Caki2 (cell line): ENCODE measurements at places on chromosomes 4 and X. TPM values are rescaled to one million over a fixed set of nuclear protein-coding genes. Genes with fewer than 3 reads are reported as not detected.

- no peak for DNase-seq
These were observed 991.5 kb downstream of the ADGRL3 start for GRCh38 chr4:62191451-62192240.

GRCh38 chr4:1632109-1633104 lies 51.7 kb downstream of the FAM53A start:
- no peak for DNase-seq

S100P gene
- not detected in 2 replicates for total RNA-seq

GRCh38 chr4:73945140-73945539 lies 36.7 kb downstream of the PF4 start:
- DNase-seq: no peak

GRCh38 chr4:168099195-168099594 lies 6.9 kb downstream of the ANXA10 start:
- DNase-seq: no peak

NUP62CL gene
- total RNA-seq: 4.6 and 5.8 TPM in 2 replicates

TMEM271 gene
- not detected in 2 replicates for total RNA-seq

DNA sequence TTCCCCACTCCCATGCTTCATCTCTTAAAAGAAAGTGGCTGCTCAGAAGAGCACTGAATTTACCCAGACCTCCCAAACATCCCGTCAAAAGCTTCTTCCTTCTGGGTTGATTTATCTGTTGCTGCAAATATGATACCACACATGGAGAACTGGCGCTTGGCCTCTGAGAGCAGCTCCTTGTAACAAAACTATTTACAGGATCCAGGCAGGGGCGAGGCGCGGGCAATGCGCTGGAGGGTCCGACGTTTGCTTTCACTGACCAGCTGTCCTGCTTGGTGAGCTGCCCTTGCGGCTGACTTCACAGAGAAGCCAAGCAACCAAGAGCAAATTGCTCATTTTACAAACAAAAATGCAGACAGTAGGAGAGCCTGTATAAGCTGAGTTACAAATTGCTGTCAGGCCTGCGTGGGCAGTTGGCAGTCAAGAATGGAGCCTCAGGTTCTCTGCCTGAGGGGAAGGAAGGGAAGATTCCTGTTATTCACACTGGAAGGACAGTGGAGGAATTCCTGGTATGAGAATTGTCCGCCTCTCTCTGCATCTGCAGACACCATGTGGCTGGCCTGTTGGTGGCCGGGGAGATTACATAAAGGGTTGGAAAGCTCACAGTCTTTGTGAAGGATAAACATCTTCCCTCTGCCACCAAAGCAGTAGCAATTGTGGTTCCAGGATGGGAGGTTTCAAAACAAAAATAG lies 192.2 kb upstream of the LEF1 start:
- DNase-seq: no peak

SMPX gene
- total RNA-seq: 1.4 and 3.9 TPM in 2 replicates

DNA sequence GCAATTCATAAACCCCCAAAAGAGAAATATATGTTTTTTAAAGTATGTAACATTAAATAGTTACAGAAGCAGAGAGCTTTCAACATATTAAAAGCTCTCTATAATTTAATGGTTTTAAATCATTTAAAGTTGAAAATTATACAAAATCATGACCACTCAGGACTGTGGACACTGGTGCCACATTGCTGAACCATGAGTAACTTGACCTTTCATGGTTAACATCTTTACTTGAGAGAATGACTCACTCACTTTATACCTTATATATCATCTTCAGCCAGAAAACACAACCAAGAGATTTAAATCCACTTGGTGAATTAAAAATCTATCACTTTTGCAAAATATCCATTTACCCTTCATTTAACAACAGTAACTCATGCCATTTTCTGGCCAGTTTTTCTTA lies 584.3 kb upstream of the SMIM31 start:
- peak; percentile 17 for DNase-seq

TEX13D gene
- total RNA-seq: not detected in 2 replicates

DNA sequence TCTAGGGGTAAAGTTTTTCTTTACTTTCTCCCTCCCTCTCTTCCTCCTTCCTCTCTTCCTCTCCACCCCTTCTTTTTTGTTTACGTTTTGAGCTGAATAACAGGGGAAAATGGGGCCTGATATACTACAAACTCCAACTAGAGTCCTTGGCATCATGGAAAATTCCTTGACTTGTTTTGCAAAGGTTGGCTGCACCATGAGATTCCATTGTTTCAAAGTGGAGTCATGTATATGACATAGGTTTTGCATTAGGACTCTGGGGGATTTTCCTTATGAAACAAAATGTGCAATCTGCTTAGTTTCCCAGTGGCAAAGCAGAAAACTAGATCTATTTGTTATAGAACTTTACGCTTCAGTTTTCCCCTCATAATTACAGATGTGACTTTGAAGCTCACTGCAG lies 233.5 kb upstream of the PGRMC2 start:
- DNase-seq: peak; percentile 47

GRCh38 chrX:18119856-18120255 lies 100.8 kb downstream of the BEND2 start:
- no peak for DNase-seq

GRCh38 chrX:113770806-113771205 lies 813.1 kb upstream of the HTR2C start:
- DNase-seq: no peak

- DNase-seq: no peak
These were observed 1756.9 kb upstream of the TENM3 start for GRCh38 chr4:180486342-180486741.

NUDT11 gene
- 10.9 and 17.6 TPM in 2 replicates for total RNA-seq

GRCh38 chr4:77175201-77175611 lies 18.2 kb downstream of the CCNG2 start:
- DNase-seq: no peak

CSAG3 gene
- not detected in 2 replicates for total RNA-seq

- no peak for DNase-seq
These were observed 151.2 kb downstream of the SPATA18 start for GRCh38 chr4:52202251-52202779.

TBC1D25 gene
- total RNA-seq: 1.6 and 2.8 TPM in 2 replicates

PPP4R3C gene
- total RNA-seq: not detected in 2 replicates

DNA sequence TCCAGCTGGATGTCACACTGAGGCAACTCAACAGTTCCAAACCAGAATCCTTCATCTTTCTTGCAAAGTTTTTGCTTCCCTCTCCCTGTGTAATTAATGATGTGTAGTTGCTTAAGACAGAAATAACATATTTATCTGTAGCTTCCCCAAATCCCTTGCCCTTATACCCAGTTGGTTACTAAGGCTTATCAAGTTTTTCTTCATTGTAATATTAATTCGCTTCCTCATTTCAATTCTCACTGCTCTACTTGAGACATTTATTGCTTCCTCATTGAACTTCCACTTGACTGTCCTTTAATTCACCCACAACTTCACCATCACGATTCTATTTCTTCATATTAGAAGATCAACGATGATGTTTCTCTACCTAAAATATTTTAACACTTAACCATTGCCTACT lies 386.6 kb upstream of the CPEB2 start:
- no peak for DNase-seq

FAT1 gene
- total RNA-seq: 107 and 110 TPM in 2 replicates

TMEM35A gene
- total RNA-seq: not detected in 2 replicates

DNA sequence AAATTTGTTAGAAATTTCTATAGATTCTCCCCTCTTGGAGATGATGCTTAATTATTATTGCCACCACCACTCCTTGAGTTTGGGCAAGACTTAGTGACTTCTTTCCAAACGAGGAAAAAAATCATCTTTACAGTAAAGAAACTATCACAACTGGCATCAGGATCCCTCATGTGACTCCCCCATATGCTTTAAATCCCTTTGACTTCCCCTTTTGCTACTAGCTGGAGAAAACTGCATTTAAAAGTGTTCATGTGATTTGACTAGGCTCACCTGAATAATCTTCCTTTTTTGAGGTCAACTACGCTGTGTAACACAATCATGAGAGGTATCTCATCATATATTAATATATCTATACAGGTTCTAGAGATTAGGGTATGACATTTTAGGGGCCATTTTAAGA lies 30.3 kb upstream of the ENOX2 start:
- no peak for DNase-seq

ITIH6 gene
- total RNA-seq: not detected in 2 replicates

RRAGB gene
- 6.0 and 20.2 TPM in 2 replicates for total RNA-seq

DNA sequence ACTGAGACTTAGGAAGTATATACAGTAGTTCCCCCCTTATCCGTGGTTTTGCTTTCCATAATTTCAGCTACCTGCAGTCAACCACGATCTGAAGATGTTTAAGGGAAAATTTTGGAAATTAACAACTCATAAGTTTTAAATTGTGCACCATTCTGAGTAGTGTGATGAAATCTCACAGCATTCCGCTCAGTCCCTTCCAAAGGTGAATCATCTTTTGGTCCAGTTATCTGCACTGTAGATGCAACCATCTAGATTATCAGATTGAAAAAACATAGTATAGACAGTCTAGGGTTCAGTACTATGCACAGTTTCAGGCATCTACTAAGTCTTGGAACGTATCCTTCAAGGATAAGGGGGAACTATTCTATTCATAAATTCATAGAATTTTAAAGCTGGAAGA lies 109.0 kb downstream of the ANXA3 start:
- DNase-seq: no peak

DNA sequence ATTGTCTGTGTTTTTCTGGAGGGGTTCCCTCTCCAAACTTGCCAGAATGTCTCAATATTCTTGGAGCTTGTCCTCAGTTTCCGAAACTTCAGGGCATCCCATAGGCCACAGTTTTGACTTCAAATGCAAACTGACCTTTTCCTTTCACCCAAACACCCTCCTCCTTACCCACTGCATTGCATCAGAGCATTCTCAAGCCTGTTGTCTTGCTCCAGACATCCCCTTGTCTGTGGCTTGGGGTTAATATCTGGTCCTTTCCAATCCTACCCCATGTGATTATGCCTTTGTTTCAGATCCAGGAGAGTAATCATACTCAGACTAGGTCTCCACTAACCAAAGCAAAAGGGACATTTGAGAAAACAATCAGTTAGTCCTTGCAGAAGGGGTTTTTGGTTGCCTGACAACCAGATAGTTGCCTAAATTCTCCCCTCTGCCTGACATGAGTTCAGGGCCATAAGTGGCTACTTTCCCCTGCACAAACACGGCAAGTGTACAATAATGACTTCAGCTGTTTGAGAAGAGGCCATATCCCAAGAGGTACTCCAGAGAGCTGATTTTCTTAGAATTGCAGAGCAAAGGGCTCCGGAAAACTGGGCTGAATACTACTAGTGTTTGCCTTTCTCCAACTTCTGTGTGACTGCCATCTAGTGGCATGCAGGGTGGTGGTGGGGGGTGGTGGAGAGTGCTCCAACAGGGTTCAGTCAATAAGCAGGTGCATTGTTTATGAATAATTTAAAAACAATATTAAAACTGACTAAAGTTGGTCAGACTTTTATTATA lies 130.2 kb downstream of the CHRDL1 start:
- peak; percentile 4 for DNase-seq

GRCh38 chrX:74656079-74656745 lies 41.8 kb upstream of the RLIM start:
- DNase-seq: no peak

DNA sequence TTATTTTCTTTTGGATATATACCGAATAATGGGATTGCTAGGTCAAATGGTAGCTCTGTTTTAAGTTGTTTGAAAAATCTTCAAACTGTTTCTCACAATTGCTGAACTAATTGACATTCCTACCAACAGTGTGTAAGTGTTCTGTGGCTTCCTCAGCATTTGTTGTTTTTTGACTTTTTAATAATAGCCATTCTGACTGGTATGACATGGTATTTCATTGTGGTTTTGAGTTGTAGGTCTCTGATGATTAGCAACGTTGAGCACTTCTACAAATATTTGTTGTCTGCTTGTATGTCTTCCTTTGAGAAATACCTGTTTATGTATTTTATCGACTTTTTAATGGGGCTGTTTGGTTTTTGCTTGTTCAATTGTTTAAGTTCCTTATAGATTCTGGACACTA lies 680.1 kb upstream of the GRIA3 start:
- DNase-seq: no peak

- no peak for DNase-seq
These were observed 1047.9 kb downstream of the RPA4 start for GRCh38 chrX:97931586-97931985.

SLC9A7 gene
- total RNA-seq: 1.6 and 10.6 TPM in 2 replicates

- DNase-seq: no peak
These were observed 173.8 kb downstream of the NSUN7 start for GRCh38 chr4:40923316-40924095.

SRPX gene
- total RNA-seq: 7.1 and 22.4 TPM in 2 replicates

PAGE2 gene
- not detected in 2 replicates for total RNA-seq
